ENCODE measurements at places on chromosomes 2 and 18. TPM values are rescaled to one million over a fixed set of nuclear protein-coding genes. Genes with fewer than 3 reads are reported as not detected.

- no peaks in the 10 kb centered on the region for H3K36me3 ChIP-seq
- H3K4me3 ChIP-seq: no peak overlapping the region
- H3K4me1 ChIP-seq: no peaks in the 10 kb centered on the region
- H3K27ac ChIP-seq: no peak overlapping the region
- H3K27me3 ChIP-seq: no peaks in the 10 kb centered on the region
Observed at GRCh38 chr2:31271851-31272267, 37.9 kb downstream of the EHD3 start.

DNA sequence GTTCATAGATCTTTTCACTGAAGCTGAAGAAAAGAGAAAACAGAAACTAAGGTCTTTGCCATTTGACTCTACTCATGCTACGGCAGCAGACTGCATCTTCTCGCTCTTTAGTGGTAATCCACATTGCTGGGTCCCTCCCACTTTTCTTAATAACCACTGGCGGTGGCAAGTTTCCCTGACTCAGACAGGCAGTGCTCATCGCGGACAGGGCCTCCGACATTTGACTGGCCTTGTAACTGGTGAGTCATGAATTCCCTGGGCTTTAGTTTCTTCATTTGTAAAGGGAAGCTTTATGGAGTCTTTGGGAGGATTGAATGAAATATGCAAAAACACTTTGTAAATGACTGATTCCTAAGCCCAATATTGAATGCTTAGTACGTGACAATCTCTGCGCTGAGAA lies 238.2 kb upstream of the RBBP8 start:
- no peak for DNase-seq
- H3K27ac ChIP-seq: no peak overlapping the region
- no peaks in the 10 kb centered on the region for H3K4me1 ChIP-seq
- no peak overlapping the region for H3K4me3 ChIP-seq

- peaks cover 4% of the 10 kb centered on the region for H3K4me1 ChIP-seq
- H3K4me3 ChIP-seq: no peak overlapping the region
- no peaks in the 10 kb centered on the region for H3K27me3 ChIP-seq
Observed at GRCh38 chr18:74154716-74155115, 6.4 kb downstream of the TIMM21 start.

NPAS2 gene
- 33.3 TPM for total RNA-seq

GRCh38 chr2:236146436-236146835 lies 21.8 kb downstream of the GBX2 start:
- H3K36me3 ChIP-seq: no peaks in the 10 kb centered on the region
- H3K4me1 ChIP-seq: no peaks in the 10 kb centered on the region
- no peaks in the 10 kb centered on the region for H3K27me3 ChIP-seq

- no peaks in the 10 kb centered on the region for H3K27me3 ChIP-seq
- no peaks in the 10 kb centered on the region for H3K4me1 ChIP-seq
- H3K4me3 ChIP-seq: peak overlapping the region; percentile 68
- DNase-seq: no peak
Observed at GRCh38 chr2:54722641-54723040, 821 bp upstream of the EML6 start.

GRCh38 chr2:4300616-4301015 lies 597.2 kb downstream of the DCDC2C start:
- H3K27me3 ChIP-seq: no peaks in the 10 kb centered on the region
- no peak overlapping the region for H3K4me3 ChIP-seq
- H3K4me1 ChIP-seq: no peaks in the 10 kb centered on the region
- H3K36me3 ChIP-seq: no peaks in the 10 kb centered on the region

- H3K4me3 ChIP-seq: no peak overlapping the region
- H3K4me1 ChIP-seq: no peaks in the 10 kb centered on the region
- no peaks in the 10 kb centered on the region for H3K27me3 ChIP-seq
- H3K27ac ChIP-seq: no peak overlapping the region
- no peak for DNase-seq
Observed at GRCh38 chr2:186181625-186182024, 304.4 kb upstream of the ZC3H15 start.

LANCL1 gene
- 18.0 TPM for total RNA-seq

DNA sequence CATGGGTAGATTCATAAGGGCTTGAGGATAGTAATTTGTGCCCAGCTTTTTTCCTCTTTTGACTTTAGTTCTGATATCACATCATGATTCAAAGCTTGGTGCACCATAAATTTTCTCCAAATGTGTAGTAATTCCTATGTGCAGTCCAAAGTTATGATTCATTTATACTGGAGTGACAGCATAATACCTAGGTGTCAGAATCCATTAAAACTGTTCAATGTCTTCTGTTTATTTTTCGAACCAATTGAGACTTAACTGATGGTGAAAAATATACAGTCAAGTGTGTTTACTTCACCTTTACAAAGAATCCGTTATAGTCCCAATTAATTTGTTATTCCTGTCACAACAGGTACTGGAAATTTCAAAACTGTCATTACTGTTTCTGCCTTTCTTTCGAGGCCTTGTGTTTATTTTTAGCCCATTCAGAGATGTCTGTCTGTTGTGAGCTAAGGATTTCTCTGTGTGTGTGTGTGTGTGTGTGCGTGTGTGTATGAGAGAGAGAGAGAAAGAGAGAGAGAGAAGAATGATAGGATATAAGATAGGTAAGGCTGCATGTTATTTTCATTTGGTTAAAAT lies 389.7 kb upstream of the ATP5MC3 start:
- no peak overlapping the region for H3K4me3 ChIP-seq
- no peak for DNase-seq
- H3K27me3 ChIP-seq: no peaks in the 10 kb centered on the region

DNA sequence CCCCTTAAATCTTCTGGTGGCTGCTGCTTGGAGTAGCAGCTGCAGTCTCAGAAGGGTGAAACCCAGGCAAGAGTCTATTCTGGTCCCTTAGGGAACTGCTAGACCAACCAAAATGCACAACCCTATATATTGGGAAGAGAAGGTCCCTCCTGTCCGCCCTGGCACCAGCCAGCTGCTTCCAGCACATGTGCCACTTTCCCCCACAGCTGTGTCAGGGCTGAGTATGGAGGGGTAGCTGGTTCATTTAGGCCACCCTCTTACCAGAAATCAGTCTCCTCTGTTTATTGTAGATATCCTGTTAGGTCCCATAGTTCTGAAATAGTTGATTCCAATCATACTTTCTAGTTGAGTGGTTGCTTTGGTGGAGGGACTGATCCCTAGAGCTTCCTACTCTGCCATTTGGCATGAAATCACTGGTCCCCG lies 68.9 kb downstream of the BIRC6 start:
- no peak for DNase-seq
- no peaks in the 10 kb centered on the region for H3K36me3 ChIP-seq
- H3K27me3 ChIP-seq: no peaks in the 10 kb centered on the region
- no peak overlapping the region for H3K4me3 ChIP-seq
- H3K4me1 ChIP-seq: no peaks in the 10 kb centered on the region

CNDP1 gene
- total RNA-seq: 10.4 TPM

LOXHD1 gene
- total RNA-seq: not detected

- no peaks in the 10 kb centered on the region for H3K36me3 ChIP-seq
- no peaks in the 10 kb centered on the region for H3K27me3 ChIP-seq
- no peaks in the 10 kb centered on the region for H3K4me1 ChIP-seq
- no peak overlapping the region for H3K4me3 ChIP-seq
- no peak overlapping the region for H3K27ac ChIP-seq
Observed at GRCh38 chr18:48292229-48292628, 117.0 kb downstream of the ZBTB7C start.

CNGA3 gene
- total RNA-seq: not detected

DNA sequence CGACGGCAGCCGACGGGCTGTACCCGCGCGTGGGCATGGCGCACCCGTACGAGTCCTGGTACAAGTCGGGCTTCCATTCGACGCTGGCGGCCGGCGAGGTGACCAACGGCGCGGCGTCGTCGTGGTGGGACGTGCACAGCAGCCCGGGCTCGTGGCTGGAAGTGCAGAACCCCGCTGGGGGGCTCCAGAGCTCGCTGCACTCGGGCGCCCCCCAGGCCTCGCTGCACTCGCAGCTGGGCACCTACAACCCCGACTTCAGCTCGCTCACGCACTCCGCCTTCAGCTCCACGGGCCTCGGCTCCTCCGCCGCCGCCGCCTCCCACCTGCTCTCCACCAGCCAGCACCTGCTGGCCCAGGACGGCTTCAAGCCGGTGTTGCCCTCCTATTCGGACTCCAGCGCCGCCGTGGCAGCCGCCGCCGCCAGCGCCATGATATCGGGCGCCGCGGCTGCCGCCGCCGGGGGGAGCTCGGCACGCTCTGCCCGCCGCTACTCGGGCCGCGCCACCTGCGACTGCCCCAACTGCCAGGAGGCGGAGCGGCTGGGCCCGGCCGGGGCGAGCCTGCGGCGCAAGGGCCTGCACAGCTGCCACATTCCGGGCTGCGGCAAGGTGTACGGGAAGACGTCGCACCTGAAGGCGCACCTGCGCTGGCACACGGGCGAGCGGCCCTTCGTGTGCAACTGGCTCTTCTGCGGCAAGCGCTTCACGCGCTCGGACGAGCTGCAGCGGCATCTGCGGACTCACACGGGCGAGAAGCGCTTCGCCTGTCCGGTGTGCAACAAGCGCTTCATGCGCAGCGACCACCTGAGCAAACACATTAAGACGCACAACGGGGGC lies 2.0 kb downstream of the SP9 start:
- H3K36me3 ChIP-seq: no peaks in the 10 kb centered on the region
- no peak overlapping the region for H3K4me3 ChIP-seq
- peaks cover 47% of the 10 kb centered on the region for H3K4me1 ChIP-seq

RNU2-63P gene
- not detected for total RNA-seq

DNA sequence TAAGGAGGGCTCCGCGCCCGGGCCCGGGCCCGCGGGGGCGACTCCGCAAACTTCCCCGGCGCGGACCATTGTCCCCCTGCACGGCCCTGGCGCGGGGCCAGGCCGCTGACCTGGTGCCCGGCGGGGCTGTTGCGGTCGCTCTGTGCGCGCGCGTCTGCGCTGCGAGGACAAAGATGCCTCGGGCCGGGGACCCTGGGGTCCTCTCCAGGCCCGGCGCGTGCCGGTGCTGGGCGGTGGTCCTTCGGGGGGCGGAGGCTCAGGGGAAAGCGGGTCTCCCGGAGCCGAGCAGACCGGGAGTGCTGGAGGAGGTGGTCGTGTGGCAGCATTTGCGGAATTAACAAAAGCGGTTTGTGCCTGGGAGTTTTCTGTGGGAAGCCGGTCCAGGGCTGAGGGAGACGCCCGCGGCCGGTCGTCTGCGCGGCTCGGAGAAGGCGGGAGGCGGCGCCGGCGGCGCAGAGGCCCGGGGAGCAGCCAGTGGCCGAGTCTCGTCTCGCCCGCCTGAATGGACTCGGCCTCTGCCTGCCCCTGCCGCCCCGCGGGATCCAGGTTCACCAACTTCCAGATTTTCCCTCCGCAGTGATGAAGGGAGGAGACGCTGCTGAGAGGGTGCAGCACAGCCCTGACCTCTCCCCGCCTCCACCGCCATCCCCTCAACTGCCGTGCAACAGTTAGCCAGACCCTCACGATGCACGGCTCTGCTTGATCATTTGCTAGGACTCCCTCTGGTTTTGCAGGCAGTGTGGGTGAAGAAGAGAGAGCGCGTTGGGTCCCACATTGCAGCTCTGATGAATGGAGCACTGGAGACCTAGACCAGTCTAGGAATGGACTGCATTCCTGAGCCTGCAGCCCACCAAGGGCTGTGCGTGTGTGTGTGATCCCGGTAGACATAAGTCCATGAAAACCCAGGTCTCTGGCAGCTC lies 705 bp downstream of the EFR3B start:
- H3K27ac ChIP-seq: no peak overlapping the region
- no peaks in the 10 kb centered on the region for H3K36me3 ChIP-seq
- no peaks in the 10 kb centered on the region for H3K27me3 ChIP-seq
- no peak for DNase-seq

EFHD1 gene
- 30.3 TPM for total RNA-seq

SALL3 gene
- not detected for total RNA-seq

DNA sequence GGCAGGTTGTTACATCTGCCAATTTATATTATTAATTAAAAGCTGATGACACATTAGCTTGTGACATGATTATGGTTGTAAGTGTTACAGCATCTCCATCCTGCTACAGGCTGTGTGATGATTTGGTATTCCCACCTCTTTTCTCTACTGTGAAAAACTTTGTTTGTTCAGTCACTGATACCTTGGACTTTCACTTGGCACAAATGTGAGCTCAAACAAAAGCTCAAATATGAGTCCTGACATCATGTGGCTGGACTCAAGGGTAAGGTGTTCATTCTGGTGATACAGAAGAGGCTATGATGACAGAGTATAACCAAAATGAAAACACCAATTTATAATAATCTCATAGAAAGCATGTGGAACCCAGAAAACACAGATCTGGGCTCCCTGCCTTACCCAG lies 11.4 kb upstream of the IL36A start:
- no peaks in the 10 kb centered on the region for H3K4me1 ChIP-seq
- H3K27ac ChIP-seq: peak overlapping the region; percentile 41
- H3K36me3 ChIP-seq: no peaks in the 10 kb centered on the region
- H3K4me3 ChIP-seq: no peak overlapping the region
- DNase-seq: no peak

DNA sequence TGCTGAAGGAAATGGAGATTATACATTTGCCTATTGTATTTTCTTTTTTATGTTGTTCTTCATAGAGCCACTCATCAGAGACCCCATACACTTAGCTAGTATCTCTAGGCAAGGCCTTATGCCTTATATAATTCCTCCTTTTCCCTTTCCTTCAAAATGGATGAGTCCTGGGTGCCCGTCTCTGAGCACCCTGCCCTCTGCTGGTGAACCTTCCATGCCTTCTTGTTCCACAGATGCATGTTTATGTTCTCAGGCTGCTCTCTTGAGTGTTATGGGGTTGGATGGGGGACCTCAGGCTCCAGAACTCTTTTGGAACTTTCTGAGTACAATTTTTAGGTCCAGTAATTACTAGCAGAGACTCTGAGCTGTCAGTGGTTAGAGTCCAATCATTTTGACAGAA lies 368.6 kb upstream of the SPRED2 start:
- DNase-seq: no peak
- H3K4me1 ChIP-seq: no peaks in the 10 kb centered on the region
- no peaks in the 10 kb centered on the region for H3K36me3 ChIP-seq
- H3K27ac ChIP-seq: no peak overlapping the region
- no peaks in the 10 kb centered on the region for H3K27me3 ChIP-seq
- H3K4me3 ChIP-seq: no peak overlapping the region

ELOA2 gene
- not detected for total RNA-seq

CHRNG gene
- total RNA-seq: not detected

GRCh38 chr2:101872480-101872879 lies 119.3 kb upstream of the IL1R2 start:
- DNase-seq: no peak
- peaks cover 89% of the 10 kb centered on the region for H3K36me3 ChIP-seq

DNA sequence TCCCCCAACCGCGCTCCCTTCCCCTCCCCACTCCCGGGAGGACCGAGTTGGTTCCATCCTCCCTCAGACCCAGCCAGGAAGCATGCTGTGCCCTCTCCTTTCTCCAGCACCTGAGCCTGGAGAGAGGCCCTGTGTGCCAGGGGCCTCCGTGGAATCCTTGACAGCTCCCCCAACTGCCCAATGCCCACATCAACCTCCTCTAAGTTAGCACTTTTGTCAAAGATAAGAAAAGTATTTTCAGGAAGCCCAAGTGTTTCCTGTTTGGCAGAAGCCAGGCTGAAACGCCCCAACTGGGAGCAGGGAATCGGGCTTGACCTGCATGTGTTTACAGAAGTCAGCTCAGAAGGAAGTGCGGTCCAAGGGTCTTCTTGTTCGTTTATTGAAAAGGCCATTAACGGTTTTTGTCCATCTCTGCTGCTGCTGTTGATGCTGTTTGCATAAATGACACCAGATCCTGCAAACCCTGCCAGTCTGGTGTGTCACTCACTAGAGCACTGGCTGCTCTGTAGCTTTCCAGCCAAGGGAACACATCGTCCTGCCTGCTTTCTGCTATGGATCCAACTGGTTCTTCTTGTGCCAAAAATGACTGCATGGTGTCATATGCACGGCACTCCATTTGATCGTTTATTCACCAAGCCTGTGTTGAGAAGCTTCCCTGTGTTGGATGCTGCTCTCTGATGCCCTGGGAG lies 35.4 kb upstream of the COL6A3 start:
- no peak for DNase-seq
- H3K4me1 ChIP-seq: no peaks in the 10 kb centered on the region
- no peak overlapping the region for H3K4me3 ChIP-seq
- H3K27ac ChIP-seq: no peak overlapping the region
- H3K27me3 ChIP-seq: no peaks in the 10 kb centered on the region

Data from right lobe of liver (tissue), 6 donors.